Fibroblast of skin of left biceps (primary cell): ENCODE measurements at places on chromosomes 6 and 20.

- no peak for DNase-seq
Observed at GRCh38 chr6:149261364-149262040, 56.0 kb upstream of the TAB2 start.

- DNase-seq, result no peak
Observed at GRCh38 chr6:42385339-42385738, 66.4 kb downstream of the TRERF1 start.

DNA sequence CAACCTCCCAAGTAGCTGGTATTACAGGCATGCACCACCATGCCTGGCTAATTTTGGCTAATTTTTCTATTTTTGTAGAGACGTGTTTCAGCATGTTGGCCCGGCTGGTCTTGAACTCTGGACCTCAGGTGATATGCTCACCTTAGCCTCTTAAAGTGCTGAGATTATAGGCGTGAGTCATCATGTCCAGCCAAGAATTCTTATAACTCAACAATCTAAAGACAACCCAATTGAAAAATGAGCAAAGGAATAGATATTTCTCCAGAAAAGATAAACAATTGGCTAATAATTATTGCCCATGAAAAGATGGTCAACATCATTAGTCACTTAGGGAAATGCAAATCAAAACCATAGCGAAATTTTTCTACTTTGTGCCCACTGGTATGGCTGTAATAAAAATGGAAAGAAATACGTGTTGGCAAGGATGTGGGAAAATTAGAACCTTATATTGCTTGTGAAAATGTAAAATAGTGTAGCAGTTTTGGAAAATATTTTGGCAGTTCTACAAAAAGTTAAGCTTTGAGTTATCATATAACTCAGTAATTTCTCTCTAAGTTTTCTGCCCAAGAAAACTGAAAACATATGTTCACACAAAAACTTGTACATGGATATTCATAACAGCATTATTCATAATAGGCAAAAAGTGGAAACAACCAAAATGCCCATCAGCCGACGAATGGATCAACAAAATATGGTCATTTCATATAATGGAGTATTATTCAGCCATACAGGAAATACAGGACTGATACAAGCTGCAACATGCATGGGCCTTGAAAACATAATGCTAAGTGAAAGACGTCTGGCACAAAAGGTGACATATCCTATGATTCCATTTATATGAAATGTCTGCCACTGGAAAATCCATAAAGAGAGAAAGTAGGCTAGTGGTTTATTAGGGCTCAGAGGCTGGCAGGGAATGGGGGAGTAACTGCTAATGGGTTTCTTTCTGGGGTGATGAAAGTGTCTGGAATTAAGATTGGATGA is 87.8 kb downstream of the UTRN start:
- DNase-seq, result no peak

DNA sequence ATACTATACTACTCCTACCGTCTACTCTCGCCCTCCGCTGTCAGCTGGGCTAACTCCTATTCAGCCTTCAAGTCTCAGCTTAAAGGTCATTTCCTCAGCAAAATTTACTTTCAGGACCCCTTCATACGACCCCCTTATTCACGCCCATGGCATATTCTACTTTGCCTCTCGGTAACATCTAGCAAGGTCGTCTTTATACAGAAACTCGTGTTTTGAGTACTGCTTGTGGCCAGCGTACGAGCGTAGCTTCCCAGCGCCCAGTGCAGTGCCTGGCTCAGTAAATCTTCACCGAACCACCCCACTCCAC is 546 bp downstream of the CRNKL1 start:
- DNase-seq, result no peak

GRCh38 chr6:46626228-46626909 is 26.2 kb downstream of the CYP39A1 start:
- no peak for DNase-seq

GRCh38 chr20:25865715-25866656 is 169.3 kb upstream of the ZNF337 start:
- no peak for DNase-seq

- peak; percentile 42 for DNase-seq
Observed at GRCh38 chr6:163860287-163861081, 446.0 kb downstream of the QKI start.

DNA sequence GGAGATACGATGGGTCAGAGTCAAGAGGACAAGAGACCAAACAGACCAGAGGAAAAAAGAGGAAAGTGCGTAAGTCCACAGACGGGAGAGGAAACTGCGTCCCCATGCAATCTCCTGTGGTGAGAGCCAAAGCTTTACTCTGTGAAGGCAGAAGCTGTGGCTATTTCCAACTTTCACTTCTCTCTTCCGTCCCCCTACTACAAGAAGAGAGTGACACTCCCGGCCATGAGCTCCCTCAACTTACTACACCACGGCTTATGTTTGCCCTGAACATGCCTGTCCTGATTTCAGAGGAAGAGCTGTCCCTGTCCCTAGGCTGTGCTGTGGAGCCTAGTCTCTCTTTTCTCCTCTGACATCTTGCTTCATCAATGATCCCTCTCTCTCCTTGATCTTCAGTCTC is 11.5 kb upstream of the SSR1 start:
- DNase-seq, result no peak
